ENCODE measurements at places on chromosomes 4 and X.
A peak's percentile ranks its signal among the peaks of the same experiment; 100 is the strongest.

DNA sequence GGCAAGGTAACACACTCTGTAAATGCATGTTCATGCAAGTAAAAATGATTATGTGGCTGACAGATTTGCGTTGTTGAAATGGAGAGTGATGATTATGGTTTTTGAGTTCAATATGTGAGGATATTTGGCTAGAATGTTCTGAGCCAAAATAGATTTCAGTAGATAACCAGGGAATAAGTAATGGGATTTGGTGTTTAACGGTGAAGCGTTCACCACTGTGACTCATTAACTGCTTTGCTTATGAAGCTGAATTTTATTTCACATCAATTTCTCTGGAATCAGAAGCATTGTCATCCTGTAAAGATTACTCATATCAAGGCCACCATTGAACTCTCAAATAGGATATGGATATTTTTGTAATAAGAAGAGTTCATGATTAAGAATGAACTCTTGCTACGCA lies 11.7 kb downstream of the AFP start:
- no peak for DNase-seq

GRCh38 chrX:103464774-103465117 lies 54.5 kb downstream of the RAB40A start:
- no peak for DNase-seq

GRCh38 chrX:331151-331824 lies 12.7 kb upstream of the GTPBP6 start:
- no peak for DNase-seq

- no peak for DNase-seq
Observed at GRCh38 chrX:42714981-42715700, 62.8 kb downstream of the PPP1R2C start.

DNA sequence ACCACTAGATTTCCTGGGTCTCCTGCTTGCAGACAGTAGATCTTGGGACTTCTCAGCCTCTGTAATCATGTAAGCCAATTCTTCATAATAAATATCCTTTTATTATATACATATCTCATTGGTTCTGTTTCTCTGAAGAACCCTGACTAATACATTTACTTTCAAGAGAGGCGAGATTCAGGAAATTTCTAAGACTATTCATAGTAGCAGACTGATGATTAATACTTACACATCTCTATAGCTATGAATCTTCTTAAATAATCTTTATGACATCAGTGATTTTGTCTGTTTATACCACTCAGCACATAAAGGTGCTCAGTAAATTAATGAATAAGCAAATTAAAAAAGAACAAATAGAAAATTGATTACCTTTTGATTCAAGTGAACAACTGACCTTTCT lies 682.3 kb upstream of the GRID2 start:
- DNase-seq = no peak

DNA sequence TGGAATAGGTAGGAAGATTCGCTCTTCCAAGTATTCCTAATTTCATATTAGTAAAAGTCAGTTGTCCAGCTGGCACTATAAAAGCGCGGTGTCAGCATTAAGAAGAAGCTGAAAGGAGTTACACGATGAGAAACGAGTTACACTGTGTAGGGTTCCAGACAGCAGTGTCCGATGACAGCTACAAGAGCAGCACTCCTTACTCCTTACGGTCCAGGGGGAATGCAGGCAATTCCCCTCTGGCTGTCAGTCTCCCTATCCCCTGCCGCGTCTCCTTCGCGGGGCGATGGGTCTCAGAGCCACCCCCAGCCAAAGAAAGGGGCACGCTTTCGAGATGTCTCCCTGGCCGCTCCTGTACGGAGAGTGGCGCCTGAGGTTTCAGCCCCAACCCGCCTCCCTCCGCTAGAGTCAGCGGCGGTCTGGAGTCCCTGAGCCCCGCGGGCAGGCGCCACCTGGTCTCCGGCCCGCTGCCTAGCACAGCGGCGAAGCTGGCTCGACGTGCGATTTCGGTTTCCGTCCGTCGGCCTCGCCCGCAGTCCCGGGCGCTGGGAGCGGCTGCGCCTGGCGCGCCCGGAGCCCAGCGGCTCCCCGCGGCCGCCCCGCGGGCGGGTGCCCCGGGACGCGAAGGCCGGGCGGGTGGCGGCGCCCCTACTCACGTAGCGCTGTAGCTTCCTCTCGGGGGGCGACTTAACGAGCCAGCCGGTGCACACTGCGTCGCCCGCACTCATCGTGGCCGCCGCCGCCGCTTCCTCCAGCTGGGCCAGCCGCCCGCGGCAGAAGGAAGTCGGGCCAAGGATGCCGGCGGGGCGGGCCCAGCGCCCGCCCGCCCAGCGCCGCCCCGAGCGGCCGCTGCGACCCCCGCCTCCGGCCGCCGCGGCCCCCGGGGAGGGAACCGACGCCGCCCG lies at the start of gene GAB3:
Gene GAB3 (minus strand): TSS at position 777 of the 902 bp plus-strand sequence. CDS start 52 bp downstream, at position 725.
- DNase-seq = no peak

GRCh38 chrX:39851745-39852455 lies 245.9 kb downstream of the BCOR start:
- no peak for DNase-seq

DNA sequence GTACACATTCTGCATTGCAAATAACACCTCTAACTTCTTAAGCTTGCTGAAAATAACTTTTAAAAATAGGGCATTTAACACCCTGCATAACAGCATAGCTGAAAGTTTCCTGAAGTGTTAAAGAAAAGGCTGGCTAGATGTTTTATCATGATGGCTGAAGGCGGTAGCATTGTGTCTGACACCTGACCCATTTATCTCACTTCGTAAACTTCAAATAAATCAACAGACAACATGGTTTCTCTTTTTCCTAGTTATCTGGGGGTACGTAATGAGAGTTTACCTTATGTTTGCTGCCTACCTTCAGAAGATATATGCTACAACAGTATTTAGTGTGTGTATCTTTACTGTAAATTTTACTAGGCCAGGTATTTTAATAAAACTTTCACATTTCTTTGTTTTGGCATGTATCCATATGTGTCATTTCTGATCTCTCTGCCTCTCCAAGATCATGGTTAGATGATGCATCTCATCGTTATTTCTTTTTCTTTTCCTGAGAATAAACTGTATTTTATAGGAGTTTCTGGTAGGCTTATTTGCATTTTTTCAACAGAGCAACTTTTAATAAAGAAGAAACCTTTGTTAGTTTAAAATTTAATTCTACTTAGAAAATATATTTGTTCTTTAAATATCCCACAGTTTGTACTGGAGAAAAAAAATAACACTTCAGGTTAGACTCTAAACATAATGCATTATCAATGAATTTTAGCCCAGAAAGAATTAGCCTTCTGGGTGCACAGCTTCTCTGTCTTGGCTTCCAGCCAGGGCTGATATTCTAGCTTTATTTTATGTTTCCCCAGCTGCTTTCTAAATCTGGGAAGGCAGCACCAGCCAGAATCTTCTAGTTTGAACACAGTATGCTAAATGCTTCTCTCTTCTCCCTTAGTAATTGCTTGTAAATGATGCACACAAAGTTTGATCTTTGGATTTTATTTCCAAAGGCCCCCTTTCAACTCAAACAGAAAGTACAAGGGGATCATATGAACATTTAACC lies 2.9 kb downstream of the NDST4 start:
- DNase-seq = no peak

DNA sequence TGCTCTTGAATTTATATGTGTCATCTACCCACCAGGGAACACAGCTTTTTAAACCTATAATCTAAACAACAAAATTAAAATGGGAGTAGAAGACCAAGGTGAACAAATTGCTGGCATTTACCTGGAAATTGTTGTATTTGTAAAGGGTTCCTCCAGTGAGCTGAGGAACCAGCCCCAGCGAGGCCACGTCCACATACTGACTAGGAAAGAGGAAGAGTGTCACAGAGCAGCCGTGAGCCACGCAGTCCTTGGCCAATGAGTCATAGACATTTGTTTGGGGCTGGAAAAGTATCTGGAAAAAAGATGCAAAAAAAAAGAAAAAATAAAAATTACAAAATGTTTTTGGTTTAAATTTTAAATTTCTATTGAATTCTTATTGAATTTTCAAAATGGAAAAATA lies 58.7 kb downstream of the METTL14 start:
- no peak for DNase-seq

DNA sequence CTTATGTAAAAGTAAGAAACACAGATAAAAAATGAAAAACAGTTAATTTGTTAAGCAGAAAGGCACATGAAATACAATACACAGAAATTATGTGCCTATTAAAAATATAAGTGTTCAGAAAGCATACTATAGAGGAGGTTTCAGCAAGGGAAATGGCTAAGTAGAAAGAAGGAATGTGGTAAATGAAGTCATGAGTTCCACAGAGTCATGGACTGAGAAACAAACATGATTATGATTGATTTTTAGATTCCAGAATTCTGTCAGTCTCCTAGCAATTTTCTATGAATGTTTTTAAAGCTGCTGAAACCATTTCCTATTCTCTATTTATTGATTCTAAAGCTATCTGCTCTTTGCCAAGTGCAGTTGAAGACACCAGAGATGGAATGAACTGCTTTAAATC lies 1398.4 kb downstream of the ARAP2 start:
- DNase-seq = no peak

- no peak for DNase-seq
Observed at GRCh38 chr4:141810038-141810711, 173.8 kb downstream of the IL15 start.

GRCh38 chr4:107187091-107187490 lies 151.0 kb upstream of the DKK2 start:
- DNase-seq = no peak

GRCh38 chr4:155383541-155383940 lies 6.8 kb upstream of the MAP9 start:
- no peak for DNase-seq

- DNase-seq = no peak
Observed at GRCh38 chr4:154310578-154310977, 181.0 kb downstream of the DCHS2 start.

DNA sequence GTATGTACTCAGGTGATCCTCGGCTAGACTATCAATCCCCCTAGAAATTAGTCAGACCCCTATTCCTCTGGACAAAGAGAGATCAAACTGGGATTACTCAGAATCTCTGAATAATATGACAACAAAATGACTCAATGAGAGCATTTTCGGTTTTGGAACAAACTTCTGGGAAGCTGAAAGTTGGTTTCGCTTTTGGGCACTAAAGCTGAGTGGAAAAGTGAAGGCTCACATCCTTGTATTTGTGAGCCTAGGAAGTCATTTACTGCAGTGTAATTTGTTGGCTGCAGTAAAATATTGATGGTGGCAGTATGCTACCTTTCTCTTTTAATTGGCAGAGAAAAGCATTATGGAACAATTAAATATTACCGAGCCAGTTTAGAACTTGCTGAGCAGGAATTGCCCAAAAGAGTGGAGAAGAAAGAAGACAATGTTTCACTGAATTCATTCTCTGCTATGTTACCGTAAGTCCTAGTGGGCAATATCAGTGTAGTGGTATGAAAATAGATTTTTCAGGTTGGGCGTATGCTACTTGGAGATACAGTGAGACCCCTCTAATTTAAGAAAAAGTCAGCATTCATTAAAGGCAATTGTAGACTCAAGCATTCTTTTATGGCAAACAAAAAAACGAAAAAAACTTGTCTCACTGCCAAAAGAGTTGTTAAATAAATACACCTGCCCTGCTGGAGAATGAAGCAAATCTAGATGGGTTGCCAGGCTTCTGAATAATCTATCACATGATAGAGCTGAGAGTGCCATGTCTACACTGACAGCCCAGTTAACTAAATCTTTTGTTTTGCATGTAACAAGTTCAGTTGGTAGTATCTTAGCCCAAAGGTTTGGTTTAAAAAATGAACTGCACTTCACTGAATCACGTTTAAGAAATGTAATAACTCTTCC lies 69.6 kb downstream of the AGTR2 start:
- DNase-seq = no peak

GRCh38 chr4:25012655-25013054 lies 18.1 kb downstream of the LGI2 start:
- no peak for DNase-seq

GRCh38 chr4:155032521-155033229 lies 175.8 kb upstream of the NPY2R start:
- no peak for DNase-seq

- no peak for DNase-seq
Observed at GRCh38 chr4:62394766-62395165, 1194.6 kb downstream of the ADGRL3 start.

- no peak for DNase-seq
Observed at GRCh38 chr4:107292979-107293378, 256.9 kb upstream of the DKK2 start.

GRCh38 chr4:116872308-116872707 lies 213.1 kb downstream of the TRAM1L1 start:
- no peak for DNase-seq

- no peak for DNase-seq
Observed at GRCh38 chr4:47641755-47642154, 156.7 kb downstream of the ATP10D start.

DNA sequence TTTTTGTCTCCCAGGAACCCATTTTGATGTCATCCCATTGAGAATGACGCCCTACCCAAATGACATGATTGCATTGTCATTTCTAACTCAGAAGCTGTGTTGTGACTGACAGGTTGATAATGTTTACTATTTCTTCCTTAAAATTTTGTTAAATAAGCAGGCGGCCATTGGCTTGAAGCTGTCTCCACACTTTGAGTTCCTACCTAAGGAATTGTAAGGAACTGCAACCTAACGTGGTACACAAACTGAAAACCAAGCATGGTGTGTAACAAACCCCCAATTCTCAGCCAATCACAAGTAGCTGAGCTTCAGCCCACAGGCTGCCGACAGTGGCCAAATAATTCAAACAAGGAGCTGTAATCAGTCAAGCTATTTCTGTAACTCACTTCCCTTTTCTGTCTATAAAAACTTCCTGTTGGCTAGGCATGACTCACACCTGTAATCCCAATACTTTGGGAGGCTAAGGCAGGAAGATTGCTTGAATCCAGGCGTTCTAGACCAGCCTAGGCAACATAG lies 2.9 kb upstream of the MND1 start:
- peak; percentile 21 for DNase-seq

DNA sequence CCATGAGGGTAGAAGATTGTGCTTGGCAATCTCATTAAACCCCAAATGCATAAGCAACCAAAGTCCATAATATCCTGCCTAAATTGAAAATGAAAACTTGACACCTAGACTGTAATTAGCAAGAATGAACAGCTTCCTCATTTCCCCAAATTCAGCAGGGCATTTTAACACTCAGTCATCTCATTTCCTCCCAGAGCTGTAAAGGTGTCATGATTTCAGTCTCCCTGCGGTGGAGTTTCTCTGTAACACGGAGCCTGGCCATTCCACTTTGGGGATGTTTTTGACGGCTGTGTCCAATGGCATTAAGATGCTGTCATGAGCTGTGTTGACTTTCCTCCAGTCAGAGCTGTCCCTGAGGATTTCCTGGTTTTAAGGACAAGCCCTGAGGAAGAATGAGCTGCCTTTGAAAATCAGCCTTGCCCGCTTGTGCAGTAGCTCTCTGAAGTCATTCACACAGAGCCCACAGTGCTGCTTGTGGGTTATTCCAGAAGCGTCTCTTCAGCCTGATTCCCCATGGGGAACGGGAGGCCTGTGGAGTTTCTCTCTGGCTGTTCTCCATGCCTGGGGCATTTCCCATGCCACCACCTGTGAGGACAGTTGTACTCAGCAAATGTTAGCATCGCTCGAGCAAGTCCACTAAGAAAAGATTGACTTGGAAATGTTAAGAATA lies 187.0 kb downstream of the MID1 start:
- no peak for DNase-seq

DNA sequence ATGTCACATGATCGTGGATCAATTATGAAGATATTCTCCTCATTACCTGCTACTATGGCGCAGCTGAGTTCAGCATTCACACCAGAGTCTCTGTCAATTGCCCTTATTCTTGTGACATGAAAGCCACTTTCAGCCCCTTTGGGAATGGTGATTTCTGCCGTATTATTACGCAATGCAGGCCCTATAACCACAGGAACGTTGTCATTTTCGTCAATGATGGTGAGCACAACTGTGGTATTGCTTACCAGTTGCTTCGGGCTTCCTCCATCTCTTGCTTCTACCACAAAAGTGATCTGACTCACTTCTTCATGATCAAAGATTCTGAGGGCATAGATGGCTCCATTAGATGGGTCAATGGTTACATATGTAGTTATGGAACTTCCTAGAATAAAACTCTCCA lies 2.1 kb downstream of the PCDH18 start:
- no peak for DNase-seq

All from SW 1271 (cell line).